ENCODE measurements at places on chromosomes 6 and 20.

GRCh38 chr20:25402583-25402982, 4.9 kb upstream of the GINS1 start:
- DNase-seq: no peak

GRCh38 chr6:54515013-54515412, 206.8 kb downstream of the TINAG start:
- DNase-seq: no peak

- DNase-seq: no peak
These were observed 396.9 kb downstream of the ZFAND3 start for GRCh38 chr6:38216451-38216850.

- peak; percentile 4 for DNase-seq
These were observed 259.9 kb downstream of the BMP7 start for GRCh38 chr20:57006411-57007170.

GRCh38 chr20:54385746-54386145, 89.6 kb upstream of the DOK5 start:
- no peak for DNase-seq

GRCh38 chr6:13427801-13428582, 59.4 kb downstream of the GFOD1 start:
- DNase-seq: no peak

- no peak for DNase-seq
These were observed 67.9 kb downstream of the CGA start for GRCh38 chr6:87027021-87027420.

DNA sequence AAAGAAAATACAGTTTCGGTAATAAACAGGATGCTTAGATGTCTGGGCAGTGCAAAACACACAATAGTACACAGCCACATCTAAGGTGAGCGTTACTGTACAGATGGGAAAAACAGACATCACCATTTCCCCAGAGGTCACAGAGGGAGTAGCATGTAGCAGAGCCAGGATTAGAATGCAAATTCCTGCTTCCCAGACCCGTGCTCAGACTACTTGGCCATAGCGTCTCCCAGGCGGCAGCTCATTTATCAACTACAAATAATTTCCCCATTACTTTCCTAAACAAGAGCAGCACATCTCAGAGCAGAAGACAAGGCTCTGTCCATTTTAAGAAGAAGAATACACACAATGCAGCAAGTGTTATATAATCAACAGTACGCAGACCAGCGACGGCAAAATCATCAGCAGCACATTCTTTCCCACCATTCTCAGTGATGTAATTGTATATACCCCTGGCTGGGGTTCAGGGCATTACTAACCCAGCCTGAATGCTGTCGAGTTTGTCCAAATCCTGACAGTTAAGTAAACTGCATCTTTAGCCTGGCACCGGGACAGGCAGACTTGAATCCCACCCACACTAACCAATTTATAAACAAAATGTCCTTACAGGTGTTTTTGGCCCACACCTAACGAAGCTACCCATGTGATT, 61.9 kb downstream of the CNKSR3 start:
- peak; percentile 48 for DNase-seq

GRCh38 chr6:131065112-131065823, 2.2 kb upstream of the EPB41L2 start:
- DNase-seq: no peak

Data from fibroblast of skin of left biceps (primary cell).